ENCODE measurements at places on chromosomes 12 and 14.

DNA sequence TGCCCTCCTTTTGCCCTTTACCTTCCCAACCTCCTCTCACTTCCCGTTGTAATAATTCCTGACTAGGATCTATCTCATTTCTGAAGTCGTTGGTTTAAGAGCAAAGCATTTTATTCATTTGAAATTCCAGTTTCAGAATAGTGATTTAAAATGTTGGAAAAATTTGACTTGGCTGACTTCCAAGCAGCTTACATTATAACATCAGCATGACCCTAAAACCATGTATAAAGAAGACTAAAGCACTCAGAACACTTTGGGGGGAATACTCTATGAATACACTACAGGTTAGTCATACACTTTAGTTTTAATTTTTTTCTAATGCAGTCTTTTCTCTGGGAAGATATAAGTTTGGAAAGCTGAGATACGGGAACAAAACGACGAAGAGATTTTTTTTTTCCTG lies 161.1 kb downstream of the BTG1 start:
- DNase-seq, result no peak

GRCh38 chr12:131072451-131073230 lies 118.9 kb downstream of the ADGRD1 start:
- DNase-seq, result no peak

GRCh38 chr12:10668526-10668925 lies 5.3 kb downstream of the STYK1 start:
- no peak for DNase-seq

- DNase-seq, result no peak
Measured at GRCh38 chr12:67457136-67457535, 188.0 kb downstream of the CAND1 start.

GRCh38 chr14:61516964-61517653 lies 178.2 kb upstream of the HIF1A start:
- DNase-seq, result no peak

- DNase-seq, result no peak
Measured at GRCh38 chr14:100832311-100832960, 6.5 kb downstream of the MEG3 start.

DNA sequence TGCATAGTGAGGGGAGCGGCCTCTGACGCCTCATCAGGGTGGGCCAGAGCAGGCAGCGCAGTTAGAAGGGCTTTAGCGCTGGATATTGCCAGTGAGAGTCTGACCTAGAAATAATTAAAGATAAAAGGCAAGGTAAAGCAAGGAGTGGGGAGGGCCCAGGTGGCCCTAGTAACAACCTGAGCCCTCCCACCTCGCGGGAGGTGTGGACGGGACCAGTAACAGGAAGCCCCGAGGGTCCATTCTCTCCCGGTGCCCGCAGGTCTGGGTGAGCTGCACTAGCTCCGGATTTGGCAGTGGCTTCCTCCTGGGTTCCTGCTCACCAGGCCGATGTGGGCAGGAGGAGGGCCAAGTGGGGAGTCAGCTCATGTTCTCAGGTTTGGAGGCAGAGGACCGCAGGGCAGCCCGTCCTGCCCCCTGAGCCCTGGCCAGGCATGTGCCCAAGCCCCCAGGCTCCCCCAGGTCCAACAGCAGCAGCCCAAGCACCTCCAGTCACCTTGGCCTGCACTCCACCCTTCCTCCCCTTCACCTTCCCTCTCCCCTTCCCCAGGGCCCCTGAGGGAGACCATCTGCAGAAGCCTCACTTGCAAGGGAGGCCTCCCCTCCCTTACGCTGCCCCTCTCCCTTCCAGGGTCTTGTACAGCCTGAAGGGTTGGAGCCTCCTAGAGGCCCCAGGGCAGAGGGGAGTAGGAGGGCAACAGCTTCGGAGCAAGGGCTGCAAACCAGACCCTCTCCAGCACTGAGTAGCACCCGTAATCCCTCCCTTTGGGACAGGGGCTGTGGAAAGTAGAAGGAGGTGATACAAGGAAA lies 144.3 kb upstream of the FKBP4 start:
- DNase-seq, result no peak

DNA sequence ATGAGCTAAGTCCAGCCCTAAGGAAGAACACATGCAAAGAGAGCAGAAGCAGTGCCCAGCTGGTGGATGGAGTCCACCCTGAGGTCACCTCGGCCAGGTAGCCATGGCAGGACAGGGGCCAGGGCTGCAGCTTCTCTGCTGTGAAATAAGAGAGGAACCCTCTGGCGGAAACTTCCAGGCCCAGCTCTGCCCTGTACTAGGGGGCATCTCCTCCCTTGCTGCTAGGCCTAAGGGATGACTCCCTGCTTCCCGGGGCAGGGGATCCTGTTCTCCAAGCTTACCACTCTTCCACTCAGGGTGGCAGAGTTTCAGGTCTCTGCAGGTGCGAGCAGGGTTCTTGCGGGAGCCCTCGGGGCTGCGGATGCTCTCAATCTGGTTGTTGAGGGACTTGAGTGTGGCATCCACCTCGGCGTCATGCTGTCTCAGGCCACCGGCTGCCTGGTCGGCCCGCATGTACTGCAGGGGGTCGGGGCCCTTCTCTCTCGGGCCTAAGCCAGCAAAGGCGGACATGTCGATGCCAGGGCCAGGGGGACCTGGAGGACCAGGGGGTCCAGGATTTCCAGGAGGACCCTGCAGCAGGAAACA lies 11.7 kb downstream of the TMEM106C start:
- no peak for DNase-seq

DNA sequence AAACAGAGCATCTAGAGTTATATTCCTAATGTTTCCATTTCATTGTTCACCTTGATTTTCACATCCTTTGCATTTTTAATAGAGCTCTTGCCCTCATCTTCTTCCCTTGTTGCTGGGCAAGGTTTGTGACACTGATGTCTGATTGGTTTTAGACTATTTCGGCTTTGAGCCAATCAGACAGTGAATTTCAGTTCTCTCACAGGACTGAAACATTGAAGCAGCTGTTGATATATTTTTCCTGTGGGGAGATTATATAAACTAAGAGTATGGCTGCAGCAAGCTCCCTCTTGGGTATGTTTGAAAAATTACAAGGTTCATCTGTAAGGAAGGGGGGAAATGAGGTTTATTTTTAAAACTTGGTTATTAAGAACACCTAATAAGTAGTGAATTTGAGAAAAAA lies 51.2 kb downstream of the ATF7IP start:
- no peak for DNase-seq

Measured in nephron progenitor cell (in vitro differentiated cells).